ENCODE measurements at places on chromosomes 5 and 9.

DNA sequence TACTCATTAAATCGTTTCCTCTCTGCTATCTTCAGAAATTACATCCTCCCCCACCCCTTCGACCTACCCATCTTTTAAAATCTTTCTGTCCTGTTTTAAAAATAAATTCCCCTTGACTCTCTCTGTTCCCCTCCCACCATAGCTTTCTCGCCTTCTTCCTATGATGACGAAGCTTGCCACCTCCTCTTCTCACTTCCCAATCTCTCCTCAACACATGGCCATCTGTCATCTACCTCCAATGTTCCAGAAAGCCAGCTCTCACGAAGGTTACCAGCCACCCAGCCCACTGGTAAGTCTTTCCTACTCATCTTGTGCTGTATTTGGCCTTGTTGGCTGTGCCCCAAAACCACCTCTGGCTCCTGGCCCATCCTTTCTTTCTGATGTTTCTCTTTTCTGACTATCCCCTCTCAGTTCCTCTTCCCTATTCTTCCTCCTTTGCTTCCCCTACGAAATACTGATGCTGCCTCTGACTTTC lies 346.3 kb downstream of the ENC1 start:
- DNase-seq, result no peak

DNA sequence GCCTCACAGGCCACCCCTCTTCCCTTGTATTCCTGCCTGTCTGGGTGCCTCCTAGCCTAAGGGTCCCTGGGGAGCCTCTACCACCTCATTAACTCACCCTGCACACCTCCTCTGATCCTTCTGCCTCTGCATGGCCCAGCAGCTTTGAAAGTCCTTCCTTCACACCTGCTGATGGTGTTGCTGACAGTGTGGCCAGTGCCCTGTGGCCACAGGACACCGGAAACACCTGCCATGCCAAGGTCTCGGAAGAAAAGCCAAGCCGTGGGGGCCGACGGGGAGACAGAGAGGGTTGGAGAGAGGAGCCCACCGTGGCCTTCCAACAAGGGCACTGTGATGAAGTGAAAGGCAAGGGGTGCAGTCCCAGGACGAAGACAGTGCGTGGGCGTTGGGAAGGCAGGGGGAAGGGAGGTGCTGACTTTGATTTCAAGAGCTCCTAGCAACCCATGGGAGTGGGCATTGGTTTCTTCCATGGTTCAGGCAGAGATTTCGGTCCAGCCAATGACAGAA lies 4.1 kb downstream of the BTNL9 start:
- no peak for DNase-seq

- peak; percentile 9 for DNase-seq
Observed at GRCh38 chr5:96146675-96147074, 185.0 kb upstream of the ELL2 start.

DNA sequence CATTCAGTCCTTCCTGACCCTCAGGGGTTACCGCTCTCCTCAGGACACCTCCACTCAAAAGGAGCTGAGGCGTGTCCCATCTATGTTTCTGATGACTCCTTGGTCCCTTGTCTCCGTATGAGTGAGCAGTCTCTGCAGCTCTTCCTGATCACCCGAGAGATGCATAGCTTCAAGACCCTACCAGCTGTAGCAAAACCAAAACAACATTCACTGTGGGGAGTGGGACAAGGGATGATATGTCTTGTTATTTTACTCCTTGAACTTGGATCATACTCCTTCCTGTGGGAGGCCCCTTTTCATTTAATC lies 14.4 kb downstream of the GLDC start:
- no peak for DNase-seq

DNA sequence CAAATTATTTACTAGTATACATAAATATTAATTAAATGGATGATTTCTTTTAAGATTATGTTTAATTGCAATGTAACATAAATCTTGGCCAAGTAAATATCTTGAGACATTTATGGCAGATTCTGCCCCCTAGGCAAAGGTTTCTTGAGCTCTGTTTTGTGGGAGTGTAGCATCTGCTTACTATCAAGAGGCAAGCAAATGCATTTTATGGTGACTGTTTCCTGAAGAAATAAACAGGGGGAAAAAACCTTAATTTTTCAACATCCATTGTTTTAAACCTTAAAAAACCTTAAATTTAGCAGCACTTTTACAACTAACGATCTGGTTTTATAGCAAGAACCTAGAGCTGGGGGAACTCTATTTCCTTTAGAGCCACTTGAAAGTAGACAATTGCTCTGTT lies 25.7 kb upstream of the FREM1 start:
- DNase-seq, result no peak

- DNase-seq, result no peak
Observed at GRCh38 chr5:170681013-170681433, 102.5 kb upstream of the GABRP start.

DNA sequence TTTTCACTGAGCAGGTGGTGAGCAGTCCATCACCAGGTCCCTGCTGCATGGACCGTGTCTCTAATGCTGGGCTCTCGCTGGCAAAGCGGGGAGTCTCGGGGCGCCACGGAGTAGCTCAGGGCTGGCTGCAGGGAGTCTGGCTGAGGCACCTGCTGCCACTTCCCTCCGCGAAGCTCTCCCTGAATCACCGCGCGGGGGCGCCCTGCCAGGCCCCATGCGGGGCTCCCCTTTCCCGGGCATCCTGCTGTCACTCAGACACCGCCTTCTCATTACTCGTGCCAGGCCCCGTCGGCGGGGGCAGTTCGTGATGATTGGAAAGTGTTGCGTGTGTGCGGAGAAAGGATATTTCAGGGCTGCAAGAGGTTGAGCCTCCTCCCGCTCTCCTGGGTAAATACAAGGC lies 335.8 kb downstream of the IRX2 start:
- DNase-seq, result no peak

GRCh38 chr9:126885131-126885641 lies 24.7 kb downstream of the ZBTB34 start:
- DNase-seq, result no peak

DNA sequence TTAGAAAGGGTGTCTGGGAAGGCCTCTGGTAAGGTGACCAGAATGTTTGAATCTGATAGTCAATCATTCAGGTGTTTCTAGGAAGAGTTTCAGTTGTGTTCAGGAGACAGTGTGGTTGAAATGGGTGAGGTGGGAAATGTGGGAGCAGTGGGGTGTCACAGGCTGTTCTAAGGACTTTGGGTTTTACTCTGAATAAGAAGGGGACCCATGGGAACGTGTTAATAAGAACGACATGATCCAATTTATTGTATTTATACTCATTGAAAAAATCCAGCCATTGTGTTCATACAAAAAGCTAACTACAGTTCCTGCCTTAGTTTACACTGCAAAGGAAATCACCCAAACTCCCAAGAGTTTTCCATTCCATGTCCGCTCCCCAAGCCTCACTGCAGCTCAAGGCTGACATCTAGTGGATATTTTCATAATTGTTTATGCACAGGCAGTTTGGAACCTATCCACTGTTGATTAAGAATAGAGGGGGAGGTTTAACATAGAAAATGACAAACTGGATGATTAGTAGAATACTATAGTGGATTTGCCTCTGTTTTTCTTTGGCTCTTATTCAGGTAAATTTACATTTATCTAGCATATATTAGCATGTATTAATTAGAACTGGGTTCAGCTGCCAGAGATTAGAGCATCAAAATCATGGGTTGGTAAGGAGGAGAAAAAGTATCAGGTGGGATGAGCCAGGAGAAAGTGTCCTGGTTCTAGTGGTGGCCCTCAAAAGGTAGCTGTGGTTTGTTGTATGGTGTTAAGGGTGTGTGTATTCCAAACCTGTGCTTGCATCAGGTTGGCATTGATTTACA lies 17.7 kb downstream of the CAVIN4 start:
- peak; percentile 11 for DNase-seq

DNA sequence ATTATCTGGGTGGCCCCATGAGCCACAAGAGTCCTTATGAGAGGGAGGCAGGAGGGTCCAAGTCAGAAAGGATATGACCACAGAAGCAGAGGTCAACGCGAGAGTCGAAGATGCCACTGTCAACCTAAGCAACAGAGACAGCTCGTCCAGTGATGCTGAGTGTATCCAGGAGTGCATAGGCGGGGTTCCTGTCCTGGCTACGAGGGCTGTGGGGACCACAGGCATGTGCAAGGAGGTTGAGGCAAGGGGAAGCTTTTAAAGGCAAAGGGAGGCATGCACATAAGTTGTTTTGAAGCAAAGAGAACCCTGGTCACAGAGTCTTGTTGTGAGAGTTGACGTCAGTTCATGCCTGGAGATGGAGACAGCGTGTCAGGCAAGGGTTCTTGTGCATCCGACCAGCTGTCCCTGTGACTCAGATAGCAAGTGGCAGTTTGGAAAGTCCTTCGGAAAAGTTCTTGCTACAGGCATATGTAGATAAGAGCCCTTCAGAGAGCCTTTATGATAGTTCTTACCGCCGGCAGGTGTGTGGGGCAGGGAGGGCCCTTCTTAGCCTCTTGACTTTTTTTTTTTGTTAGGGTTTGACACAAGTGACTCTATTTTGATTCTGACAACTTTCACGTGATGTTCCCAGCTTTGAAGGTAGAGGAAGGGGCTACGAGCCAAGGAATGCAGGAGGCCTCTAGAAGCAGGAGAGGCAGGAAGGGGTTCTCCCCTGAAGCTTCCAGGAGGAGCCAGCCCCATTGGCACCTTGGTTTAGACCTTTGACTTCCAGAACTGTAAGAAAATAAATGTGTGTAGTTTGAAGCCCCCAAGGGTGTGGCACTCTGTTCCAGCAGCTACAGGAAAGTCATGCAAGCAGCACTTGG lies 66.0 kb upstream of the FCN1 start:
- DNase-seq, result no peak

- no peak for DNase-seq
Observed at GRCh38 chr5:179403426-179404147, 58.3 kb upstream of the ADAMTS2 start.

- DNase-seq, result no peak
Observed at GRCh38 chr9:112224401-112225289, 49.5 kb upstream of the SUSD1 start.

DNA sequence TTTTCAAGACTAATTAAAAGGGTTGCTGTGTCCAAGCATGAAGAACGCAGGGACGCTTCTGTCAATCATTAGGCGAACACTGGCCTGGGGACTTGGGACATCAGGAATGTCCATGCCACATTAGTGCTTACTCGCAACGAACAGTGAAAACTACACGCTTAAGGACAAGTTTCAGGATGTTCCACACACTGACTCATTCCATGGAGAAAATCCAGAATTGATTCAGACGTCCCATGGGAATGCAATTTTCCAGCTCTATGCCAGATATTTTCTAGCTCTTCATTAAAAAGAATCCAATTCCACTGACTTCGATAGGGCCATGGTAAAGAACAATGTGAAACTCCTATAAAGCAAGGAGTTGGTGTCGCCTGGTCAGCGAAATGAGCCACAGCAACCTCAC lies 98.2 kb downstream of the CAMSAP1 start:
- no peak for DNase-seq

DNA sequence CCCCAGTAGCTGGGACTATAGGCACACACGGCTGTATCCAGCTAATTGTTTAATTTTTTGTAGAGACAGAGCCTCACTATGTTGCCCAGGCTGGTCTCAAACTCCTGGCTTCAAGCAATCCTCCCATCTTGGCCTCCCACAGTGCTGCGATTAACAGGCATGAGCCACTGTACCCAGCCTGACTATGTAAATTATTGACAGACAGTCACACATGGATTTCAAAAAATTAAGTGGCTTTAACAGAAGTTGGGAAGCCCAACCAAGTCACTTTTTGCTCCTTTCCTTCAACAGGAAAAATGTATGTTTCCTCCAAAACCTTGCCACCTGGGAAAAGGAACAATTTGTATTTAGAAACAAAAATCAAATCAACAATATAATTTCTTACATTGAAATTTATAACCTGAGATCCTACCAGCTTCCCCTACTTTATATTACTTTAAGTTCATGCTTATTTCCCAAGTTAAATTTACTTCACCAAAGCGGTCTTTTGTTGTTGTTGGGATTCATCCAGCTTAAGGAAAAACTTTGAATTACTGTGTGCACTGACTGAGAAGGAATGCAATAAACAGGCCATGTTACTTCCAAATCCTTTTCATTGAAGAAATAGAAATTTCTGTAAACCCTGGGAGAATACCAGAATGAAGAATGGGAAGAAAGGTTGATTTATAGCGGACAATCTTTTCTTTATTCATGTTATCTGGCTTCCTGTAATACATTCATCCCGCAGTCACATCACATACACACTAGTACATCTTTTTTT lies 8.6 kb downstream of the PCA3 start:
- no peak for DNase-seq

DNA sequence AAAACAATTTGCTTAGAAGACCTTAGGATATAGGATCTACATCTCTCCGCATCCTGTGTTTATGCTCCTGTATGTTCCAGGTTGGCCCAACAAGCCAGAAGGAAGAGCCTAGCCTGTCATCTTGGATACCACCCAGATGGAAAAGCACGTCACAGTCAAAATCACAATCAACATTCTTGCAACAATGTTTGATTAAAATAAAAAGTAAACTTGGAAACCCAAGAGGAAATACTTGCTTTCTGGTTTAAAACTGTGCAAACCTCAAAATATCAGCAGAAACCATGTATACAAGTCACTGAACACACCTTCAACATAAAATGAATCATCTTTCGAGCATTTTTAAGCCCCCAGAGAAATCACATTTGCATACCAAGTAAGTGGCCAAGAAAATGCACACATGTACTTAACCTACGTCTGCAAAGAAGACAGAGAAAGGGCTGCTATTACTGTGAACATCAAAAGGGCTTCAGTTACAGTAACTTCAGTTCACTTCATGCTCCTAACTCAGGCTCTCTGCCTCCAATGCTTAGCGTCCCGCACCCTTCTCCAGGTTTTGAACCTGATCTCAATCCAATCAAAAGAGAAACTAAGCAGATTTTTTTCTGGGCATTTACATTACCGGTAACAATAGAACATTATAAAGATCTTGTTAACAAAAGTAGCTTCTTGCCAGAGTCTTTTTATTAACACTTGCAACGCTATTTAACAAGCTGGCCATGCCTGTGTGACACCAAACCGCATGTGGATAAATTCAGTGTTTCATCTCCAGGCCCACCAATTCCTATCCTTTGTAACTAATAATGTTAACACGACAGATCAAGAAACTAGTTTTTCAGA lies 1.3 kb downstream of the ENC1 start:
- DNase-seq, result no peak

DNA sequence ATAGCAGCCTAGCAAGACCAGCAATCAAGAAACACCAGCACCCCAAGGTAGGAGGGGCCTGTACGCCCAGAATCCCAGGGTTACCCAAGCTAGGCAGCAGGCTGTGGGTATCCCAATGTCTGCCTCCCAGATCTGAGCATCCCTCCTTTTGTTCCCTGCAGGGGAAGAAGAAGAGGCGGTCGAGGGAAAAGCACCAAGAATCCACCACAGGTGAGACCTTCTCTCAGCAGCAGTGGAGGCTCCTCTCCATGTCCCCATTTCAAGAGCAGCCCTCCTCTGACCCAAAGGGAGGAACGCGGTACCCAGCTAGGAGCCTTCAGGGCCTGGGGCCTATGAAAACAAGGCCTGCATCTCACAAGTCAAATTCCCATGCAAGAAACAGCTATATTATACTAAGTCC lies 28.9 kb downstream of the TCF7 start:
- no peak for DNase-seq

DNA sequence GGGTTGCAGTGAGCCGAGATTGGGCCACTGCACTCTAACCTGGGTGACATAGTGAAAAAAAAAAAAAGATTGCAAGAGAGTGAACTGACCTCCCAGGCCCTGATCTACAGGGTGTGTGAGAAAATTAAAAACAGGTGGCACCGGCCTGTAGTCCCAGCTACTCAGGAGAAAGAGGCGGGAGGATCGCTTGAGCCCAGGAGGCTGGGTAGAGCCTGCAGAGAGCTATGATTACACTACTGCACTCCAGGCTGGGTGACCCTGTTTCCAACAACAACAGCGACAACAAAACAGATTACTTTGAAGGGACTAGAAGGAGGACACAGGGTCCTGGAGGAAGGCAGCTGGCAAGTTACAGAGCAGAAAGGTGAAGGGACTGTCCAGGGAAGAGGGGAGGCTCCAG lies 42.2 kb upstream of the FABP6 start:
- no peak for DNase-seq
